ENCODE measurements at places on chromosomes 2 and 18.

- no peak for DNase-seq
Measured at GRCh38 chr2:165791421-165792103, 2.5 kb downstream of the GALNT3 start.

GRCh38 chr18:63148449-63149301, 170.9 kb downstream of the BCL2 start:
- no peak for DNase-seq

GRCh38 chr2:168841445-168841844, 39.0 kb downstream of the NOSTRIN start:
- DNase-seq, result no peak

DNA sequence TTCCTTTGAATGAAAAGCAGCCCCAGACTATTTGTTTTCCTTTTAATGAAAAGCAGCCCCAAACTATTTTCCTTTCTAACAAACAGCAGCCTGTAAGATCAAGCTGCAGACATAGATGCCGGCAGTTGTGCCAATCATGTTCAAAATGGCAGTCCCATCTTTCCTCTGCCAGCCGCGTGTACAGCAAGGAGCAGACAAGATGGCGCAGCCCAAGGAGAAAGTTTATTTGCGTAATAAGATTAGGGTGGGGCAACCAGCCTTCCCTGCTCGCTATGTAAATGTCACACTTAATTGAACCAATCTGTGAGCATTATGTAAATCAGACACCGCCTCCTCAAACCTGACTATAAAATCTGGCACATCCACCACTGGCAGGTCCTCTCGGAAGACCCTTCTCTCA, 226.0 kb downstream of the TGIF1 start:
- no peak for DNase-seq

- no peak for DNase-seq
Measured at GRCh38 chr2:14967729-14968128, 335.2 kb downstream of the LRATD1 start.

DNA sequence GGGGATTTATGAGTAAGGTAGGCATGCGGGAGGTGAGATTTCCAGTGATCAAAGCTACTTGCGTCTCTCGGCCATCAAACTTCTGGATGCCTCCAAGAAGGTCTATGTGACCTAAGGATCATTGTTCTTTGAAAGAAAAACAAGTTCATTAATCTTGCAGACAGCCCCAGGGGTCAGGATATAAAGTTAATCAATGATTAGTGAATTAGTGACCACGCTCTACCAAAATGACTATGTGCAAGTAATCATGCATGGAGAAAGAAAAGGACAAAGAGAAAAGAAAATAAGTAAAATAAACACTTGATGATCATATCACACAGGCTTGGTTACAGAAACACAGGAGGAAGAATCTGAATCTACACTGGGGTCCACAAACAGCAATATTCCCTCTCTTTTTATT, 42.5 kb upstream of the BCL11A start:
- no peak for DNase-seq

DNA sequence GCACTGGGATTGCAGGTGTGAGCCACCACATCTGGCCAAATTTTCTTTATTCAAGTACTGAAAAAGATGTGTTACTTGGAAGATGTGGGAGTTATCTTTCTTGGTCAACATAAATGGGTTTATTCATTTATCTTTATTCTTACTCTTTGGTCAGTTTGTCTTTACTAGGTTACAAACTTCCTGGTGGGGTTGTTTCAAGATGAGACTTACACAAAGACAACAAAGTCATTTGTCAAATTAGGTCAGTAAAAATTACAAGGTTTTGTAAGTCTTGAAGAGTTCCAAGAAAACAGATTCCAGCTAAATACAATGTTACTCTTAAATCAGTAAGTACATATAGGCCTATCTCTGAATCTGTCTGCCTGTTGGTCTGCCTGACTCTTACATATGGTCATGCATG, 48.9 kb downstream of the DARS1 start:
- no peak for DNase-seq

GRCh38 chr2:176643646-176644045, 374.4 kb downstream of the MTX2 start:
- DNase-seq, result no peak

DNA sequence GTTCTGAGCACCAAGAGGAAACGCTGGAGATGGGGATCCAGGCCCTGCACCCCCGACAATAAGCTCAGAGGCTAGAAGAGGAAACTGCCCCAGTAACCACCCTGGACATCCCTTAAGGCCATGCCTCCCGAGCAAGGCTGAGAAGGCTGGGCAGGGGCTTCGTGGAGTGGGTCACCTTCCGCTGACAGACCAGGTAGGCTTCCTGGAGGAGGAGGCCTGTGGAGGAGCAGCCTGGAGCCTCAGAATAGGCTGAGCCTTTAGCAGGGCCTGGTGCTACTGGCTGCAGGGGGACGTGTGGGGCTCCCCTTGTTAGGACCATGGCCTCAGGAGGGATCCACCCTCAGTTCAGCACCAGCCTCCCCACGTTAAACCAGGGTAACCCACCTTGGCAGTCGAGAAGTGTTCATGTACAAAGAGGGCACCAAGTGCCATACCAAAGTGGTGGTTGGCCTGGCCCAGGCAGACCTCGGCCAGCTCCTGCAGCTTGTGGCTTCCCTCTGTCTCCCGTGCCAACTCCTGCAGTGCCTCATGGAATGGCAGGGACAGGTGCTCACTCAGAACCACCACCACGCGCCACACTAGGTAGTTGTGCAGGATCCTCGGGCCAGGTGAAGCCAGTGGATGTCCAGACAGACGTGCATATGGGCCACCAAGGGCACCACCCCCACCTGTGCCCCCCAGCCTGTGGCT, 28.5 kb upstream of the ALPP start:
- no peak for DNase-seq

DNA sequence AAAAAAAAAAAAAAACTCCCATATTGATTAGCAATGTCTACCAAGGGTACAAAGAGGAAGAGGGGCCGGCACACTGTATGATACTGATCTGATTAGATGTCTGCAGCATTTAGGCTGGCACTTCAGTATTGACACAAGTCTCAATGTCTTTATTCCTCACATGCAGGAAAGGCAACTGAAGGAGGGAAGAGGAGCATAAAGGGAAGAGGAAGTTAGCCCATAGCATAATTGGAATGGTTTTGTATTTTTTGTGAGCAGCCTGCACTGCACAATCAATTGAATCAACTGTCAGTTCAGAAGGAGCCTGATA, 79.0 kb downstream of the DNER start:
- DNase-seq, result no peak

DNA sequence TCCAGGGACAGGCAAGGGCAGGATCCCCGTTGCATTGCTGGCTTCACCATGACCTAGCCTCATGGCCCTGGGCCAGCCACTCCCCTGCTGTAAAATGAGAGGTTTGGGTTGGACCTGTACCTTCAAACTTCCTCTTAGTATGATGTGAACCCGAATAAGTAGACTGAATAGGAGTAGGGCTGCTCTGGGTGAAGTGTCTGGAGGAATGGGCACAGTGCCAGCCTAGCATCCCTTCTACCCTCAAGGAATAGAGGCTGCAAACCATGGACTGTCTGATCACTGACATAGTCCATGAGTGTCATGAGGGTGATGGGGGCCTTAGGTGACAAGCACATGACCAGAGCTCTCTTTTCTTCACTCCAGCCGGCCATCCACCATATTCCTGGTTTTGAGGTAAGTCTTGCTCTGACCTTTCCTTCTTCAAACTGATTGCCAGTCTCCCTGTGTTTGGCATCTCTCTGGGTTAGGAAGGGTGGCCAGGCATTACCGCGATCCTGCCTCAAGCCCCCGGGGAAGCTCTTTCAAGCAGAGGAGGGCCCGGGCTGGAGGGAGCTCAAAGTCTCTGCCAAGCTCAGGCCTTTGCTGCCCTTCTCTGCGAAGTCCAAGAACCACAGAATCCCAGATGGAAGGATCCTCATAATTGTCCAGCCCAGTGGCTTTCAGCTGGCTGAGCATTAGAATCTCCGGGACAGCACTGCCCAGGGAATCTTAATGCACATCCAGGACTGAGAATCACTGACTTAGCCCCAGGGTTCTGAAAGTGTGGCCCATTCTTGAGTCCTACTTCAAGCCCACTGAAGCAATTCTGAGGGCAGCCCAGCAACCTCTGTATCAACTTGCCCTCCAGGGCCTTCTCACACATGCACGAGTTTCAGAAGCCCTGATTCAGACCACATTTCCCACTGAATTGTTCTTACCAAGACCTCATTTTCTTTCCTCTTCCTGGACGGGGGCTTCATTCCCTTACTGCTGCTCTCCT, 148.1 kb downstream of the DYSF start:
- DNase-seq, result no peak

DNA sequence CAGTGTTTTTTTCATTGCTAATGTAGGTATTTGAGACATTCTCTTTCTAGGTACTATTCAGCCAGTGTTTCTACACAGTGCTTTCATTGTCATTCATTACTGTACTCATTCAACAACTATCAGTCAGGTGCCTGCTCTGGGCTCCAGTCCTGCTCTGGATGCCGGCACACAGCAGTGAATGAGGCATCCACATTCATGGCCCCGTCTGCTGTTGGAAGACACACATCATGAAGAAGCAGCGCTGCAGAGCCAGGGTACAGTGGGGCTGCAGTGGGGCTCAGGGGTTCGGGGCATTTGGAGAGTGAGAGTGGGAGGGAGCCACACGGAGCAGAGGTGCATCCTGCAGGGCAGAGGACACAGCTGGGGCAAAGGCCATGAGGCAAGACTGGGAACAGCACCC, 737.2 kb upstream of the RAB6C start:
- DNase-seq, result no peak

DNA sequence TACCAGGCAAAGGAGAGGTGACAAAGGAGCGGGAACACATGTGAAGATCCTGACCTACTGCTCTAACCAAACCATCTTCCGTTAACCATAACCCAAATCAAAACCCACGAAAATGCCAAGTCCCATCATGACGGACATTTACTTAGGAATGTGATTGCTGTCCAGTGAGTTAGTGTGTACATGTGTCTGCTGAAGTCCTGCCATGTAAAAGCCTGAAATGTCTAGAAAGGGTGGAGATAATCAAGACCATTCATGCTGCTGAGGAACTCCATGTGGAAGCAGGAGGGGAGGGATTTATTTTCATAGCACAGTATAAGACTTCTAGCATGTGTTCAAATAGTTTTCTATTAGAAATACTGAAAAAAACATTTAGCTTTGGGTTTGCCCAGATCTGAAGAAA, 137.0 kb upstream of the BOD1L2 start:
- no peak for DNase-seq

DNA sequence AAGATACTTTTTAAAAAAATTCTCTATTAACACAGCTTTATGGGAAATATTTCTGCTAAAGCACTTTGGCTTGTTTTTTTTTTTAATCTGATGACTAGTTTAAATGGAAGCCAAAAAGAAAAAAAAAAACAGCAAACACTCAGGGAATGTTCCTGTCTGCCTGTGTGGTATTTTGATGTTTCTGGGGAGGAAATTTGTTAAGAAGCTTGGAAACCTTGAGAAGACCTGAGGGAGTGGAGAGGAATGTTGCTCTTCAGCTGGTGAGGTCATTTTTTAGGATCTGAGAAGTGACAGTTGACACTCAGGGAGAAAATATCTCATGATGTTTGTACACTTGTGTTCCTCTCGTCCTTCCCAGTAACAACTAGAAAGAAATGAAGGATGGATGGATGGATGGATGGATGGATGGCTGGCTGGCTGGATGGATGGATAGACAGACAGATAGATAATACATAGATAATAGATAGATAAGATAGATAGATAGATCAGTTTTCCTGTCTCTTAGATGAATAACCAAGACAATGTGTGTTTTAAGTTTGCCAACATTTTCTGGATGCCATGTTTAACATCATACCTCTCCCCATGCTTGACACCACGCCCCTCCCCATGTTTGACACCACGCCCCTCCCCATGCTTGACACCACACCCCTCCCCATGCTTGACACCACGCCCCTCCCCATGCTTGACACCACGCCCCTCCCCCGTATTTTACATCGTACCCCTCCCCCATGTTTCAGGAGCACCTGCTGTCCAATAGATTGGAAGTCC, 84.8 kb downstream of the CTIF start:
- no peak for DNase-seq

GRCh38 chr2:105409717-105410116, 10.9 kb upstream of the FHL2 start:
- no peak for DNase-seq

DNA sequence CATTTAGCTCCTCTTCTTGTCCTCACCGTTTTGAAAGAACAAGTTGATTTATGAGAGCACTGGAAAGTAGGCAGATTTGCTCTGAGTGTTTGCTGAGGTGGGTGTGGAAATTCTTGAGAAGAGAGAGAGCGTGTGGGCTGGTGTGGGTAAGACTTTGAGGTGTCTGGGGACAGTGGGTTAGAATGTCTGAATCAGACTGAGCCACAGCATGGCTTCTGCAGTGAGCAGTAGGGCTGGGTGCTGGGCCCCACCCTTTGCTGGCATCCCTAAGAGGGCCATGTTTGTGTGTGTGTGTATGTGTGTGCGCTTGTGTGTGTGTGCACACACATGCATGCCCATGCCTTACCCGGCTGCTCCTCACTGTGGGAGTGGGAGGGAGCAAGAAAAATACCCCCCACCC, 63.7 kb downstream of the COPS8 start:
- no peak for DNase-seq

DNA sequence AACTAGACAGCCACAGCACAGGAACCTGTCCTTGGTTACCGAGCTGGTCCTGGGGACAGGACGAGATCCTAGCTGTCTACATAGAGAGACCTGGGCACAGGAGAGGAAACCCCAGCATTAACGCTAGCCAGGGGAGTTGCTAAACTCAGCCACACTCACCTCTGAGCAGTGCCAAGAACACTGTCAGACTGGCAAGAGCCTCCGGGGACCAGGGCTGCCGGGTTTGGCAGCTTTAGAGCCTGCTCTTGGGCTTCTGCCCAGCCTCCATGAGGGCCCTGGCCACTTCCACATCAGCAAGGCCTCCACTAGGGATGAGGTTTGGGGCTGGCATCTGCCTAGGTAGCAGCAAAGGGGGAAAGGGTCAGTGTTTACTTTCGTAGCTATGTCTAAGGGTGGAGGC, 6.7 kb downstream of the TMBIM1 start:
- no peak for DNase-seq

- no peak for DNase-seq
Measured at GRCh38 chr2:68256093-68256450, 3.7 kb upstream of the PPP3R1 start.

DNA sequence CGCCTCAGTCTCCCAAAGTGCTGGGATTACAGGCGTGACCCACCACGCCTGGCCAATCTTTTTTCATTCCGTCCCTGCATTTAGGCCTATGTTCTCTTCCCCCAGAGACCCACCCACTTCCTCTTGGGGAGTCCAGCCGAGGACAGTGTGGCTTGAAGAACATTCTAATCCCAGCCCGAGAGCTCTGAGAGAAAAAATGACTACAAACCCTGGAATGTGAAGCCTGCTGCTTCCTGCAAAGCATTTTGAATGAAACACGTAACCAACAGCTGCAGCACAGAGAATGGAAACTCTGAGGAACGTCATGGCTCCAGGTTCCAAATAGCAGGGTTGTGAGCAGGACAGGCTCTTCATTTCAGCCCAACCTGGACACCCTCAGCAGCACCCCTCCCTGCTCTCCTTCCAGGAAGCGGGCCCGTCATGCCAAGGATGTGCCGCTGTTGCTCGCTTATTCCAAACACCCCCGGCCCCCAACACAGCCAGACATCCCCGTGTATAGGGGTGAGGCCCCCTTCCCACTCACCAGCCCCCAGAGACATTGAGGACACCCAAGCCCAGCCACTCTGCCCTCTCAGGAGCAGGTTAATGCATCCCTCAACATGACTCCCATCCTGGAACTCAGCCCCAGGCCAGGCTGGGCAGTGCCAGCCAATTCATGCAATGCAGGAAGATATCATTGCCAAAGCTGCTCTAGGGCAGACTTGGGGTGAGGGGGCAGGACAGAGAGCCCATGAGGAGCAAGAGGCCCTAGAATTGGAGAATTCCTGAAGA, 139.8 kb downstream of the ZFP36L2 start:
- no peak for DNase-seq

GRCh38 chr2:179669196-179669595, 192.2 kb downstream of the ZNF385B start:
- no peak for DNase-seq
